Tibial nerve (tissue), 4 donors: ENCODE measurements at places on chromosomes 11 and 22. TPM values are rescaled to one million over a fixed set of nuclear protein-coding genes. Genes with fewer than 3 reads are reported as not detected.
A peak's percentile ranks its signal among the peaks of the same experiment; 100 is the strongest.

DNA sequence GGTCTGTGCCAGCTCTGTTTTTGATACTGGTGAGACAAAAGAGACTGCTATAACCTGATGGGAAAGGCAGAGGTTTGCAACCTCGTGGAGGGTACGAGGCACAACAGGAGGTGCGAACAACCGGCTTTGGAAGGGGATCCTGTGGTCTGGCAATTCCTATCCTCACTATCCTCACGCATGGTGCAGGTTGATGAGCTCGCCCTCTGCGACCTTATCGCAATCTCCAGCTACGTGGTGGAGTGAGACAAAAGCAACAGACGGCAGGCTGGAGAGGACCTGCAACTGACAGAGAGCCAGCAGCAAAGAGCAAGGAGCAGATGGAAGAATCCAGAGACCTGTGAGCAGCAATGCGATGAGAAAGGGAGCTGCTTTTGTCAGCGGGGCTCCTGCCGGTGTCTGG lies 47.3 kb upstream of the TSKU start:
- no peak overlapping the region for H3K27ac ChIP-seq
- H3K4me3 ChIP-seq = no peak overlapping the region
- DNase-seq = no peak
- H3K27me3 ChIP-seq = no peaks in the 10 kb centered on the region
- no peaks in the 10 kb centered on the region for H3K4me1 ChIP-seq

DNA sequence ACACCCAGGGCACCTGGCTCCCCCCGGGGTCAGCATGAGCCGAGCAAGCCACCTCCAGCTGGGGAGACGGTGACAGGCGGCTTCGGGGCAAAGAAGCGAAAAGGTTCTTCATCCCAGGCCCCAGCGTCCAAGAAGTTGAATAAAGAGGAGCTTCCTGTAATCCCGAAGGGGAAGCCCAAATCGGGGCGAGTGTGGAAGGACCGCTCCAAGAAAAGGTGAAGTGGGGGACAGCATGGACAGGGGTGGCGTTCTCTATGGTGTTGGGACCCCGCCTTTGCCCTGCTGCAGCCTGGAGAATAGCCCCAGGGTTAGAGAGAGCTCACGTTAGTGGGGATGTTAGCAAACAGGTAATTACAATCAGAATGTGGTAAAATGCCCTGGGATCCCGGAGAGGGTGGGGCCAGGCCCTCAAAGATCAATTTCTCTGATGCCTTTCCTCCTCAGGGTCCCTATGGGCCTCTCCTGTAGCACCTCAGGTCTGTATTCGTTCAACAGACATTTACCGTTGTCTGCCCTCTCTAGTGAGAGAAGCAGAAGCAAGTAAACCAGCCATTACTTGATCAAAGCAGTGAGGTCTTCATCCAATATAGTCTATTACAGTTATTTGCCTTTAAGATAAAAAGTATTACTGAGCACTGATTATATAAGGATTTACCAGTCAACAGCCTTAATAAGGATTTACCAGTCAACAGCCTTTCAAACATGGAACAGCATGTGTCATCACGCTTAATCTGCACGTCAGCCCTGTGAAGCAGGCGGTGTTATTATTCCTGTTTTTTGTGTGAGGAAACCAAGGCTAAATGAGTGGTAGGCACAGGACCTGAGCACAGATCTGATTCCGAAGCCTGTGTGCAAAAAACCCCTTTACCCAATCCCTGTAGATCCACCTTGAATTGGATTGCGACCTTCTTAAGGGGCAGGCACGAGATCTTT lies 1.0 kb downstream of the CCDC86 start:
- H3K4me3 ChIP-seq = peak overlapping the region; percentile 76
- DNase-seq = no peak
- peaks cover 60% of the 10 kb centered on the region for H3K4me1 ChIP-seq
- no peaks in the 10 kb centered on the region for H3K36me3 ChIP-seq

GRCh38 chr11:124463324-124463723 lies 17.8 kb upstream of the OR8B8 start:
- H3K27me3 ChIP-seq = no peaks in the 10 kb centered on the region
- H3K4me3 ChIP-seq = no peak overlapping the region
- no peaks in the 10 kb centered on the region for H3K36me3 ChIP-seq
- no peak overlapping the region for H3K27ac ChIP-seq
- no peak for DNase-seq

GSTT2 gene
- 0.66 TPM for total RNA-seq

CHRM4 gene
- total RNA-seq = not detected

DNA sequence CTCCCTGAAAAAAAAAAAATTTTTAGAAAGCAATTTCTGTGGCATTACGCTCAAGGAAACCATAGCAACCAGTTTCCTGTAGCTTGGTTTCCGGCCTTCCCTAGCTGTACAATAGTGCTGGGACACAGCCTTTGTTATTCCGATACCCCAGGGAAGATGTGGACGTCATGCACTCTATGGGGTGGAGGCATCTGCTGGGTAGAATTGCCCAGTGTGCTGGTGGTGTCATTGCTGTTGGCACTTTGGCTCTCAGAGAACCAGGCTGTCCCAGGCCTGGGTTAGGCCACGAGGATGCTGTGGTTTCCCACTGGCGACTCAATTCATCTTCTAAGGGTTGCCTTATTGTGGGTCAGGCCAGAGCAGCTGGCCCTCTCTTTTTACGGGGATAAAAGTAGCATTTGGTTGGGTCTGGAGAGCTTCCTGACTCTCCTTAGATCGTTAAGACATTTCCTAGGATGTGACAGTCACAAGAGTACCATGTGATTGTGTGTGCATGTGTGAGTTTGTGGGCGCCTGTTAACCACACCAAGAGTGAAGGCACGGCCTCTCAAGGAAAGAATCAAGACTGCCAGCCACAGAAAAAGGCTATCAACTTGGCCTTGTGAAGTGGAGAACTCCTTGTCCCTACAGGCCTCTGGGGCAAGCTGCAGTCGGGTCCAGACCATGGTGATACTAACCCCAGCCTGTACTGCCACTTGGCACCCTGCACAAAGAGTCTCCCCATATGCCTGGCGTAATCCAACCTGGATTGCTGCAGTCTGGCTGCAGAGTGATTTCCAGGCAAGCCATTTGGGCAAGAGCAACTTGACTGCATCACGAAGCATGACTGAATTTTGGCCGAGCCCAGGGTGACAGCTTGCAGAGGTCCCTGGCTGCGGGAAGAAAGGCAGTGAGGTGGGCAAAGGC lies 35.9 kb upstream of the NAV2 start:
- peak overlapping the region; percentile 69 for H3K27ac ChIP-seq
- no peak overlapping the region for H3K4me3 ChIP-seq
- no peaks in the 10 kb centered on the region for H3K36me3 ChIP-seq

OR8D1 gene
- not detected for total RNA-seq

DNA sequence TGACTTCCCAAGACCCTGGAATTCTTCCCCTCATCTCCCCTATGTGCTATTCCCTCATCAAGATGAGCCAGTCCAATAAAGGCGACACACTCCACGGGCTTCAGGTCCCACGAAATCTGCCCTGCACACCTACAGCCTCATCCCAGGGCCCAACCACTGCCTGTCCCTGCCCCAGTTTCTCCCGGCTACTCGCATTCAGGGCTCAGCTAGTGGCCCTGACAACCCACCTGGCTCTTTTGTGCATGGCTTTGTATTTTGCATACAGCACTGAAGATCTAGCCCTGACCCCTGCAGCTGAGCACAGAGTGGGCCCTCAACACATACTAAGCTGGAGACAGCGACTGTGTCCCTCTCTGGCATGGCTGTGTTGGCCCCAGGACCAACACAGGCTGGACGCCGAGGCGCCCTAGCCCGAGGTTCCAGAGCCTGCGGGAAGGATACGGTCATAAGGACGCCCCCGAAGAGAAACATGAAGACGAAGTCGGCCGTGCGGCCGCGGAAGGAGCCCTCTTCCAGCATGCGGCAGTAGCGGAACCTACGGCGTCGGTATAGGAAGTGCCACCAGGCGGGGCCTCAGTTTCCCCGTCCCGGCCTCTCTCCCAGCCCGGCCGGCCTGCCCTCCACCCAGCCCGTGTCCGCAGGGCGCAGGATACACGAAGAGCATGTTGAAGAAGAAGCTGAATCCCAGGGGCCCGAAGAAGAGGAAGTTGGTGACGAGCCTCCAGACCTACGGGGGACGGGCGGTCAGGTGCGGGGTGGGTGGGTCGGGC lies 710 bp downstream of the DERL3 start:
- peak overlapping the region; percentile 62 for H3K27ac ChIP-seq
- H3K36me3 ChIP-seq = peaks cover 40% of the 10 kb centered on the region
- no peaks in the 10 kb centered on the region for H3K27me3 ChIP-seq
- no peak for DNase-seq

- H3K4me3 ChIP-seq = no peak overlapping the region
- no peak for DNase-seq
- H3K36me3 ChIP-seq = no peaks in the 10 kb centered on the region
- H3K27ac ChIP-seq = peak overlapping the region; percentile 78
- no peaks in the 10 kb centered on the region for H3K4me1 ChIP-seq
- H3K27me3 ChIP-seq = no peaks in the 10 kb centered on the region
These were observed 67.6 kb upstream of the MTMR2 start for GRCh38 chr11:95991545-95991944.

- no peaks in the 10 kb centered on the region for H3K27me3 ChIP-seq
- no peak for DNase-seq
- peaks cover 20% of the 10 kb centered on the region for H3K36me3 ChIP-seq
- H3K4me1 ChIP-seq = peaks cover 31% of the 10 kb centered on the region
- H3K27ac ChIP-seq = peak overlapping the region; percentile 96
These were observed 1.4 kb downstream of the NUDT22 start for GRCh38 chr11:64227405-64227956.

DNA sequence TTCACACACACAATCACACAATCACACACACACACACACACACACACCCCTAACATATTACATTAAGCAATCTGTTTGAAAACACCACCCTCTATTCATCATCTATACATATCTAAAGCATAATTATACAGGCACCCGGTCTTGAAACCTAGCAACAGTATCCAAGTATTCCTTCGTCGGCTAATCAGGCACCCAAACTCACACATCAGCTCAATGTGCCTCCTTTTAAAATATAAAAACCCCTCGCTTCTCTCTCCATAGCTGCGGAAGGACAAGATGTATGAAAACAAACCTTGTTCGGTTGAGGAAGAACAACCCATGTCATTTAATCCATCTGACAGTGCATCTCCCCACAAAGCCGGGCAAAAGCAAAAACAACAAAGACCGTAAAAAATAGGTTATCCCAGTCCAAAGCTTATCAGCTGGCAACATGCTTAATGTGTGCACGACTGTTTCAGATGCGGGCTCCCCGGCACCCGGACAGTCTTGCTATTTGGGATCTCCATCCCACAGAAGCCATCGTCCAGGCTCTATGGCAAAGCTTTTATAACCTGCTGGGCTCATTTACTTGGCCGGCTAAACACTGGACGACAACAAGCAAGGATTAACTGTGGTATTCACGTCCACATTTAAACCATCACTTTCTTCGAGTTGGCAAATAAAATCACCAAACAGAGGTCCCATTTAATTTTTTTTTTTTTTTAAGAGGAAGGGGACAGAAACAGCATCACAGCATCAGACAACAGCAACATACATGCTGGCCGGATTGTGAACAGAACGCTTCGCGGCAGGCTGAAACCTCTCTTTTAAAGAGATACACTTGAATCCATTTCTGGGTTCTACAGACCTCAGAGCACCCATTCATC lies 365.5 kb downstream of the SHANK2 start:
- no peak overlapping the region for H3K4me3 ChIP-seq
- peaks cover 15% of the 10 kb centered on the region for H3K4me1 ChIP-seq
- H3K27ac ChIP-seq = no peak overlapping the region
- no peaks in the 10 kb centered on the region for H3K27me3 ChIP-seq

- no peaks in the 10 kb centered on the region for H3K4me1 ChIP-seq
- no peak for DNase-seq
- H3K27ac ChIP-seq = no peak overlapping the region
- H3K36me3 ChIP-seq = peaks cover 14% of the 10 kb centered on the region
- no peaks in the 10 kb centered on the region for H3K27me3 ChIP-seq
These were observed 110.0 kb downstream of the KIAA1671 start for GRCh38 chr22:25062386-25063085.

GRCh38 chr11:13972944-13973343 lies 10.4 kb downstream of the SPON1 start:
- no peak overlapping the region for H3K27ac ChIP-seq
- H3K4me1 ChIP-seq = no peaks in the 10 kb centered on the region
- no peaks in the 10 kb centered on the region for H3K36me3 ChIP-seq
- no peak overlapping the region for H3K4me3 ChIP-seq
- no peak for DNase-seq
- H3K27me3 ChIP-seq = peaks cover 3% of the 10 kb centered on the region

DEPDC5 gene
- total RNA-seq = 19.7 TPM

DNA sequence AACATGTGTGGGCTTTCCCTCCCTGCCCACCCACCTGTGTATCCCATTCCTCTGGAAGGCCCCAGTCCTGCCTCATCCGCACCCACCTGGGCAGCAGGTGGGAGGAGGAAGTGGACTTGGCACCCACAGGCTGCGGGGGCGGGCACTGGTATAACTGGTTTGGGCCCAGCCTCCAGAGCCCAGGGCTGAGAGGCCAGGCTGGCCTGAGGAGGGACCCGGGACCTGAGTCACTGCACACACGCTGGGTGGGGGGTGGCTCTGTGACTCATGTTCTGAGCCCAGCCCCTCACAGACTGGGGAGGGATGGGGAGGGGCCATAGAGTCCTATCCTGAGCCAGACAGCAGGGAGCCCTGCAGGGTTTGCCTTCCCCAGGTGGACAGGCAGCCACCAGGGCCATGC lies 16.7 kb downstream of the PHLDA2 start:
- no peak for DNase-seq
- H3K27me3 ChIP-seq = no peaks in the 10 kb centered on the region
- no peaks in the 10 kb centered on the region for H3K36me3 ChIP-seq
- H3K27ac ChIP-seq = peak overlapping the region; percentile 58

IL18 gene
- total RNA-seq = 64.9 TPM

OR51B5 gene
- total RNA-seq = 2.0 TPM

DNA sequence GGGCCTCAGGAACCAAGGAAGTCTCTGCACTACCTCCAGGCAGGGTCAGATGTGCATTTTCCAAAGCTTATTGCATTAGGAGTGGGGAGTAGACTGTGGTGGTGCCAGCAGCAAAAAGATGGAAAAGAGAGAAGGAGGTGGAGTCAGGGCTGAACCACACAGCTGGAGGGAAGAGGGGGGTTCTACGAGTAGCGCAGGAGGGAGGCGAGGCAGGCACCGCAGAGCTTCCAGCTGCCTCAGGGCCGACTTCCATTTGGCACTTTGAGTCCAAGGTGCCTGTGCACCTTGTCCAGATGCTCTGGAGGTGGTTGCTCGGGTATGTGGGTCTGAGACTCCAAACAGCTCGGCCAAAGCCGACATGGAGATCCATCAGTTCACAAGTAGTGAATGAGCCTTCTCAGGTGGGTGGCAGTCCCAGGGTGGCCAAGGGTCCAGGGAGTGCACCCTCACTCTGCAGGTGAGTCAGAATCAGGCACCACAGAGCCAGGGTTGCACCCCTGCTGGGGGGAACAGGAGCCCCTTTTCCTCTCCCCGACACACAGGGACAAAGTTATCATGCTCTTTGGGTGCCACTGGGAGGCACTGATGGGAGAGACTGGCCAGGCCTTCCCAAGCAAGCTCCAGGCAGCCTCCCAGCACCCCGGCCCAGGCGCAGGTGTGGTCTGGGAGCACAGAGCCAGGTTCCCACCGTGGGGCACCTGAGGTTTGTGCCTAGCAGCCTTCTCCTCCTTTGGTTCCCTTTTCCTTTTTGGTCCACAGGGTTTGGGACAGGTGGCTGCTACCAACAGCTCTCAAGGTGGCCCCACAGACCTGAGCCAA lies 30.2 kb downstream of the GGT5 start:
- no peak overlapping the region for H3K4me3 ChIP-seq
- H3K36me3 ChIP-seq = no peaks in the 10 kb centered on the region
- no peaks in the 10 kb centered on the region for H3K4me1 ChIP-seq
- H3K27me3 ChIP-seq = no peaks in the 10 kb centered on the region
- DNase-seq = no peak

SSTR3 gene
- not detected for total RNA-seq

OR51I1 gene
- total RNA-seq = not detected

GRCh38 chr11:6298605-6299004 lies 21.7 kb downstream of the CAVIN3 start:
- H3K27me3 ChIP-seq = no peaks in the 10 kb centered on the region
- no peak for DNase-seq
- H3K36me3 ChIP-seq = no peaks in the 10 kb centered on the region
- H3K4me3 ChIP-seq = no peak overlapping the region
